ENCODE measurements at places on chromosomes 3 and 15. TPM values are rescaled to one million over a fixed set of nuclear protein-coding genes. Genes with fewer than 3 reads are reported as not detected.

DNA sequence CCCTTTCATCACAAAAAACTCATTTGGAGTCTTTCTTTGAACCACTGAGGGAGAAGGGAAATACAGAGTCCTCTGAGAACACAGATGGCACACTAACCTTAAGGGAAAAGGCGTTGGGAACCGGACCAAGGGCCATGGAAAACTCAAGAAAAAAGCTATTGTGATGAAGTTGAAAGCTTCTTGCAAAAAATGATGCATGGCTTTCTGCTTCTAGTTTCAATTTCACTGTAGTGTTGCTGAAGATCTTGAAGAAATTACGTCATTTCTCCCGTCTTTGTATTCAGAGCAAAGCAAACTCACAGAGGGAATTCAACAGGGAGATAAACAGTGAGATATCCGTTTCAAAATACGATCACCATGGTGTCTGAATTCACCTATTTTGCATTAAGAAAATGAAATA is 642.3 kb upstream of the ADAMTS9 start:
- DNase-seq: no peak

GRCh38 chr15:30859091-30859874 is 44.4 kb upstream of the FAN1 start:
- no peak for DNase-seq

GRCh38 chr3:23696842-23697241 is 108.9 kb upstream of the UBE2E1 start:
- DNase-seq: no peak

- DNase-seq: no peak
Observed at GRCh38 chr15:48992096-48992495, 28.4 kb upstream of the SHC4 start.

DNA sequence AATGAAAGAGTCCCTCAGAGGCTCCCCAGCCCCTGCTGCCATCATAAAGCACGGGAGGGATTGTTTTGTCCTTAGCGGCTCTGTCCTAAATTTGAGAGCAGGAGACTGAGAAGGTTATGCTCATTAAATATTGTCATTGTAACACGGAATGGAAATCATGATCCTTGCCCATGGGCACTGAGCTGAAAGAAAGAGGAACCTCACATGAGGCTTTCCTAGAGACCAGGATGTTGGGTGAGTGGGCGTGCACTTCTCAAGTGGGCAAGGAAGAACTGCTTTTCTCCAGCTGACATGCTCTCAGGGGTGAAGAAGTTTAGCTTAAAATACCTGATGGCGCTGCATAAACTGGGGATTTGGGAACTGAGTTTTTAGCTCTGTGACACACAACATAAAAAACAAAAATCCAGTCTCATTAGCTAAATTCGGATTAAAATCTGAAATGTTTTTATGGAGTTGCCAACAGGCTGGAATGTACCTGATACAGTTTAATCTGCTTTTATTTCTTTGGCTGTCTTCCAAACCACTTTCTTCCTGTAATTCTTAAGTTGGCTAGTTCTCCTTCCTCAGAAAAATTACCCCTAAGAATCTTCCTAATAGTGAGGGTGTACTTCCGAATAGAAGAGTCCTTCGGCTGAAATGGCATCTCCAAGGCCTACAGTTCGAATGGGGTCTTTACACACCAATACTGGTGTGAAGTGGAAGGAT is 31.7 kb downstream of the ADPGK start:
- no peak for DNase-seq

DNA sequence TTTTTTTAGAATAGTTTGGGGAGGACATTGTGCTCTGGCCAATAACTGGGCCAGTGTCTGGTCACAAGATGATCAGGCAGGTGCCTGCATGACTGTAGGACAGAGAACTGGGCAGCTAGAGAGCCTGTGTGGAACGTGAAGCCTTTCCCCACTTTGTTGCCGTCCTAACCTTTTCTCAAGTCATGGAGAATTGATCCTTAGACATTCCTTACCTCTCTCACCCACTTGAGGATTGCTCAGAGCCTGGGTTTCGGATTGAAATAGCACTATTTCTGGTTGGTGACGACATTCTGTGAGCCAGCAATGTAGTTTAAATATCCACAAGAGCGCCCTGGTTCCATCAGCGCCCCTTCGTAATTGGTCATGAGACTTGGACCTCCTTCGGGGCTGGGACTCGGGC is 138.4 kb downstream of the IGF1R start:
- DNase-seq: no peak

DNA sequence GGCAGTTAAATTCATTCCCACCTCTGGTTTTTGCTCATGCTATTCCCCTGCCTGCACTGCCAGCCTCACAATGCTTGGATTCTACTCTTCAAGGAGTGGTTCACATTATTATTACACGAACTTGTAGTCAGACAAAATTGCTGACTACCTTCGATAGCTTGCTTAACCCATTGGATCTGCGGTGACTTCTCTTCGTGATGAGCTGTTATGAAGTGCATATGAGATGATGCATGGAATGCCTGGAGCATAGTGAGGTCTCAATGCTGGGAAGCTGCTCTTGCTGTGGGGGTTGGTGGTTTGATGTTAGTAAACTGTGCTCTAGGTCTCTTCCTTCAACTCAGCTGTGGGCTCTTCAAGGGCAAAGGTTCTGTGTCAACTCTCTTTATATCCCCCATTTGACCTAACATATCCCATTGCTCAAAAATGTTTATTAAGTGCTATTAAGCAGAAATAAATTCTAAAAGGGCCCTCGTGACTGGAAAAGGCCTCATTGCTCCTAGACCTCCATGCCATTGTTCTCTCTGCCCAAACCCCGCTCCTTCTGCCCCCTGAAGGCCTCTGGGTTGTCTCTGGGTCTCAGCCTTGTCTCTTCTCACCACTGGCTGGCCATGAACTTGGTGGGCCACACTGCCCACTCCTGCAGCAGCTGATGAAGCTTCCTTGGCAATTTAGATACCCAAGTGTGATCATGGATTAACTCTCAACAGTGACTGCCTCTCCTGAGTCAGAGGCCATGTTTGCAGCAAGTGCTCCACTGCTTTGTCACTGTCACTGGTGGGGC is 4.5 kb upstream of the SLCO2A1 start:
- DNase-seq: no peak

DNA sequence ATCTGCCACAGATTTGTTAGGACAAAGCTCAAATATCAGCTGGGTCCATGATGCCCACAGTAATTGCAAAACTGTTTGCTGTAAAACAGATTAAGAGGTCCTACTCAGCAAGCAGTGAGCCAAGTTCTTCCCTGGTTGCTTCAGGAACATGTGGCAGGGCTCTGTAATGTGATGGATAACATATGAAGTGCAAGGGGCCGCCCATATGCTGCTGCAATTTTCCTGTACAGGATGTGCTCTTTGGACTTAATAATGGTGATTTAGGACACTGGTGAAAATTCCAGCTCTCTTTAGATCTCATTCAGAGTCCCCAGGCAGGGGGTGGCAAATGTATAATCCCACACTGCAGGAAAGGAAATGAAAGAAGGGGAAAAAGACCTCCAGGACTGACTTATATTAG is 289.4 kb downstream of the LSAMP start:
- no peak for DNase-seq

DNA sequence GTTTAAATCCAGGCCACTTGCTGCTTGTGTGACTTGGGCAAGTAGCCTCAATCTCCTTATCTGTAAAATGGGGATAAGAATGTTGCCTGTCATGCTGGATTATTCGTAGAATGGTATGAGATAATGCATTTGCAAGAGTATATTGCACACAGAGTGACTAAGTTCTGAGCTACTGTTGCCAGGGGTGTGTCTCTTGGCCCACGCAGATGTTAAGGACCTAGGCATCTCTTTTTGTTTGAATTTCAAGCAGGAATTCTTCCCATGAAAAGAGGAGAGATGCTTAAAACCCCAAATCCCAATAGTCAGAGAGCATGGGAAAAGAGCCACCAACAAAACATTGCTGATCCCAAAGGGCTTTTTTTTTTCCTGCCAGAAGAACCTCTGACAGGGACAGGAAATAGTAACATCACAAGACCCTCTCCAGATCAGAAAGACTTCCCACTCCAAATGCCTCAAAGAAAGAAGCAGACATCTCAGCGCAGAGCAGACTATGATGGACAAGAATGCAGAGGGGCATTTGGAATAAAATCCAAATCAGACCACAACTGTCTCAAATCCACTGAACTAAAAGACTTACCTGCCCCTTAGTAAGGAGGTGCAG is 90.5 kb downstream of the MRPL46 start:
- DNase-seq: no peak

GRCh38 chr3:76122007-76122406 is 336.7 kb upstream of the ZNF717 start:
- DNase-seq: no peak

Gene ERICH6
- polyA plus RNA-seq: not detected

Gene UROC1
- polyA plus RNA-seq: 0.09 TPM

DNA sequence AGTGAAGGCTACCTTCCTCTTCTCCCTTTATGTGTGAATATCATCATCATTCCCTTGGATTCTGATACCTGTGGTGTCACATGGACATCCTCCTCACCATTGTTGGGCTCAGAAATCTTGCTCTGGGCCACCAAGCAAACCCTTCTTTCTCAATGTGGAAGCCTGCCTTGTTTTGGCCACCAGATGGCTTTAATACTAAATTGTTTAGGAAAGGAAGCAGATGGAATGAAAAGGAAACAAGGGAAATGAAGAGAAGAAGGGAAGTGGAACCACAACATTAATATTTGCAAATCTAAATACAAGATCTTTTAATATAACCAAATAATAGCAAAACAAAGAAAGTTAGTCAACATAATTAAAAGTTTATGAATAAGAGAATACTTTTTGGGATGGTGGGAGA is 14.0 kb downstream of the FAM227B start:
- DNase-seq: no peak

- no peak for DNase-seq
Observed at GRCh38 chr3:37668431-37668817, 193.3 kb upstream of the CTDSPL start.

- DNase-seq: no peak
Observed at GRCh38 chr3:73611176-73611575, 13.6 kb downstream of the PDZRN3 start.

Gene ISL2
- 0.11 TPM for polyA plus RNA-seq

DNA sequence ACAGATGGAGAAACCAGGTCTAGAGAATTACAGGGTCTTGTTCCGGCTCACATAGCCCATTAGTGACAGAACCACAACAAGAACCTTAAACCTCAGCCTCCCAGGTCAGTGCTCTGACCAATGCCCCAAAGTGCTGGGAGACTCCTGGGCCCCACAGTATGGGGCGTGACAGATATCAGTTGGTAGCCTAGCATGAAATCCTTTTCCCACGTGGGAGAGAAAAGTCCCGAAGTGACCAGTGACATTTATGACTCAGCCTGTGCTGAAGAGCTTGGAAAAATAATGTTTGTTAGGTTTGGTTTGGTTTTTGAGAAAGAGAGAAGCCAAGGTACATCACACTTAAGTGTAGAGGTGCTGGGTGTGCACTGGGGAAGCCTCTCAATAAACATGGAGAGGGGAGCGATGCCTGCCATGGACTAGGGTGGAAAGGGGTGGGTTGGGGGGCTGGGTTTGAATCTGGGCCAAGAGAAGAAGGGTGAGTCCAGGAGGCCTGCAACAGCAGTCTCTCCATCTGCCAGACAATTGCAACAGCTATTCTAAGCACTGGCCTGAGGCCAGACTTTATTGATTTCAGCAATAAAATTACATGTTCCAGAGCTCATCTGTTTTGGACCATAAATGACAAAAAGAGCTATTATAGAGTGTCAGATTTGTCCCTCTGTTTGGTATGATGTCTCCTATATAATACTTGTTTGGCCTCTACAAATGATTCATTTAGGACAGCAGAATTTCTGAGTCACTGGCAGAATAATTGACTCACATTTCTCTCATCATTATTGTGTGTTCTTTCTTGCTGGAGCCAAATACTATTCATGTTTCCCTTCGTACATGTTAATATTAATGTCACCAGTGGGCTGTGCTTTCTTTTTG is 43.4 kb downstream of the C2CD4A start:
- no peak for DNase-seq

Gene KCNAB1
- polyA plus RNA-seq: 0.76 TPM

- no peak for DNase-seq
Observed at GRCh38 chr3:195559723-195560409, 16.7 kb upstream of the PPP1R2 start.

Gene CAMP
- not detected for polyA plus RNA-seq

DNA sequence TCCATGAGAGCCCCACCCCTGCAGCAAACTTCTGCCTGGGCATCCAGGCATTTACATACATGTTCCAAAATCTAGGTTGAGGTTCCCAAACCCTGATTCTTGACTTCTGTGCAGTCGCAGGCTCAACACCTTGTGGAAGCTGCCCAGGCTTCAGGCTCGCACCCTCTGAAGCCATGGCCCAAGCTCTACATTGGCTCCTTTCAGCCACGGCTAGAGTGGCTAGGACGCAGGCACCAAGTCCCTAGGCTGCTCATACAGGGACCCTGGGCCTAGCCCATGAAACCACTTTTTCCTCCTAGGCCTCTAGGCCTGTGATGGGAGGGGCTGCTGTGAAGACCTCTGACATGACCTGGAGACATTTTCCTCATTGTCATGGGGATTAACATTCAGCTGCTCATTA is 172.8 kb upstream of the SATB1 start:
- no peak for DNase-seq

Gene FGD5
- polyA plus RNA-seq: 2.6 TPM

Gene THBS1
- polyA plus RNA-seq: 16.7 TPM

DNA sequence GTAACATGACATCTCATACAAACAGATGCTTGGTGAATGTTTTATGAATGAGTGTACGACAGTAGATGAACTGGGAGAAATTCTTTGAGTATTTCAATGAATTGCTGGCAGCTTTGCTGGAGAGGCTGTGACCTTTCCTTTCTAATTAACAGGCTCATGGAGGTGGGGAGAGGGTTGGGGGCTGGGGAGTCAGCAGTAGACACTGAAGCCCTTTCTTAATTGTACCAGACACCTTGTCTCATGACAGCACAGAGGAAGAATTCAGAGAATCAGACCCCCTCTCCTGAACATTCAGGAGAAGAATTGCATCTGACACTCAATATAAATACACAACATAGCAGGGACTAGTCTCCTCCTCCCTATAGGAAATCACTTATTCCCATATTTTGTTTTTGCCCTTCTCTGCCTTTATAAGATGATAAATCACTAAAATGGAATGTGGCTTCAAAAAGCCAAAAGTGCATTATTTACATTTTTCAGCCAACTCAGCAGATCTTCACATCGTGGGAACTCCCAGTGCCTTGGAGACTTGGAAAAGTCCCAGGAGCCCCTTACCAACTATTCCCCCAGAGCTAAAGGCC is 66.2 kb upstream of the TPM1 start:
- DNase-seq: no peak

Gene GOLGA6B
- not detected for polyA plus RNA-seq

GRCh38 chr3:98581474-98581873 is 11.9 kb downstream of the CPOX start:
- DNase-seq: no peak

Gene SCAANT1
- polyA plus RNA-seq: not detected

- DNase-seq: no peak
Observed at GRCh38 chr3:94299716-94300115, 236.9 kb downstream of the NSUN3 start.

Gene SERP1
- polyA plus RNA-seq: 69.2 TPM

GRCh38 chr15:45180201-45180600 is 7.6 kb downstream of the SHF start:
- no peak for DNase-seq

Gene SNX4
- 19.6 TPM for polyA plus RNA-seq

DNA sequence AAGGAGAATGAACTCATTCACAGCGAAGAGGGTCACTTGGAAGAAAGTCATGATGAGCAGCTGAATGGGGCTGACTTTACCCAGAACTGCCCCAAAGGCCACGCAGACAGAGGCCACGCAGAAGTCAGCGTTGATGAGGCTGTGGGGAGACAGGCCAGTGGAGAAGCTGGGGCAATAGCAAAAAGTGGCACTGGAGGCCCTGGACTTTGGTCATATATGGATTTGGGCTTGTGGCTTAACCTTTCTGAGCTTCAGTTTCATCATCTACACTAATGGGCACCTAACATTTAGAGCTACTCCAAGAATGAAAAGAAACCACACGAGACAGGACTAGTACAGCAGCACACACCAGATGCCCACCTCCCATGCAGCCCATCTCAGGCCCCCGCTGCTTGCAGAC is 13.3 kb downstream of the RHCG start:
- DNase-seq: peak; percentile 18

Data from pancreas (tissue), 10 donors.